AG10803 (cell line): ENCODE measurements at places on chromosomes 11 and 22.

DNA sequence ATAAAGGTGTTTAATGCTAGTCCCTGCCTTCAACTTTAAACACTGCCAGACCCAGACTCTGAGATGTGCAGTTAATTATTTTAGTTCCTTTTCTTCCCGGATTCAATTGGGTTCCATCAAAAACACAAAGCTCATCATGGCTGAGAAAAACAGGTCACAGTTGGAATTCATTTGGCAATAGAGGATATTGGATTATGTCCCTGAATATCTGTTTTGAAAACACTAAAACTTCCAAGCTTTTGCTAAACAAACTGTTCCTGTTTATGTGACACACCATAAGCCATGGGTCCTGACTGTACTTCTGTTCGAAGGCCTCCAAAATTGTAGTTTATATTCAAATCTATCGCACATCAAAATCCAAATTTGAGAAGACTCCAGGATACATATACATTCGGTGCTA is 150.7 kb downstream of the TRPC6 start:
- DNase-seq: no peak

DNA sequence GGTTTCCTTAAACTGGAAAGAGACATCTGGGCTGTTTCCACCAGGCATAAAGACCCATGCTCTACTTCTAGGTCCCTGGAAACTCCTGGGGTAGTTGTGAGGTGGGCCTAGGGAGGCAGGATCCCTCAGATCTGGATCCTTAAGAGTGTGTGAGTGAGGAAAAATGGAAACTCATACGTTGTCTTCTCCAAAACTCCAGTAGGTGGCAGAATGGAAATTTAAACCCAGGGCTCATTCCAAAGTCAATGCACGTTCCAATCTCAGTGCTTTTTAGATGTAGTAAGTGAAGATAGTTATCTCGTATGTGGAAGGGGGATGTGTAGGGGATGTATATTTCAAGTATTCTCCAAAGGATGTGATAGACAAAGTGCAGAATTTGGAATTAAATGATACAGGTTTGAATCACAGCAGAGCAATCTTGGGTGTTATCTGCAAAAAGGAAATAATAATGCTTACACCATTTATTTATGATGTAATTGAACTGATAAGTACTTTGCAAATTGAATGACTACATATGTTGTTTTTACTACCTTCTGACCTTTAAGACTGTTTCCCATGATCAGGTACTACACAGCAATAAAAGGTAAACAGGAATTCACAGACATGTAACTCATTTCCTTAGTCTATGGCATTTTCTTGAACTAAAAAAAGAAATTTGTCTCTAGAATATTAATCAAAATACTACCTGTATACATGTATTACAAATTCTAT is 13.1 kb upstream of the MMP1 start:
- DNase-seq: peak; percentile 46

GRCh38 chr11:80980227-80980626 is 1539.4 kb upstream of the TENM4 start:
- peak; percentile 27 for DNase-seq

- peak; percentile 44 for DNase-seq
Measured at GRCh38 chr11:132114185-132114584, 743.8 kb downstream of the NTM start.

DNA sequence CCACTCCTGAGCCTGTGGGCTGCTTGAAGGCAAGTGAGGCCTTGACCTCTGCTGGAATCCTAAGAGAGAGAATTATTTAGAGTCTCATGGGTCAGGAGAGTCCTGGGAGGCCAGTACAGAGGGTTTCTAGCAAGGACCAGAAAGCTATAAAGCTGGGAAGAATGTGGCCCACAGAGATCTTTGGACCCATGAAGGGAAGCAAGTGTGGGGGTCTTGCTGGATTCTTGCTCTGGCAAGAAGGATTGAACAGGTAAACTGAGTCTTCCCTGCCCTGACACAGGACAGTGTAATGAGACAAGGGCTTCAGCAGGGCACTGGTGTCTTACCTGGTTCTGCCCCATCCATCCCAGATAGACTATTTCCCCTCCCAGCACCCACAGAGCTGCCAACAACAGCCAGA is 18.4 kb downstream of the EIF3F start:
- DNase-seq: no peak

- no peak for DNase-seq
Measured at GRCh38 chr11:2831781-2832532, 53.6 kb downstream of the CDKN1C start.

- no peak for DNase-seq
Measured at GRCh38 chr11:71251151-71251721, 1.1 kb downstream of the SHANK2 start.

DNA sequence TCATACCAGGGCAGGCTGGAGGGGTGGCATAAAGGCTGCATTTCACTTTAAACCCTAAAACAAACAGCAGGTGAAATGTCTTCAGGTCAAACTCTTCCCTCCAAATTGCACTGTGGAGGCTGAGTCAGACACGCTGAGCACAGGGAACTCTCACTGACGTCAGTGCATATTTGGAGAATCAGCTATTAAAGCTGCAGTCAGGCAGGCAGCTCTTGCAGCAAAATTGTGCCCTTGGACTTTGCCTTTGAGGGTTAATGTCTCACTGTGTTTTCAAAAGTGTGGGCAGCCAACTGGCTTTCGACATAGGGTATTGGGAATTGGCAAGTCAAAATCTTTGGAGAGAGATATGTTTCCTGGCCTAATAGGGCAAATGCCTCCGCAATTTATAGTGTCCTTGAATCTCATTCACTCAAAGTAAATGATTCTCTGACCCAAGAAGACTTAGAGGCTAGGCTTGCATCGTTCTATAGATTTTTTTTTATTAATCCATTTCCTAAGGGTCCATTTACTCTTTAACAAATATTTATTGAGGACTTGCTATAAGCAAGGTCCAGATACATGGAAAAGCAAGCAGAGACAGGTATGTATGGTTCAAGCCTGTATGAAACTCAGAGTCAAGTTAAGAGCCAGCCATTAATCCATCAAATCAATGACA is 27.7 kb upstream of the SMCO4 start:
- peak; percentile 67 for DNase-seq

DNA sequence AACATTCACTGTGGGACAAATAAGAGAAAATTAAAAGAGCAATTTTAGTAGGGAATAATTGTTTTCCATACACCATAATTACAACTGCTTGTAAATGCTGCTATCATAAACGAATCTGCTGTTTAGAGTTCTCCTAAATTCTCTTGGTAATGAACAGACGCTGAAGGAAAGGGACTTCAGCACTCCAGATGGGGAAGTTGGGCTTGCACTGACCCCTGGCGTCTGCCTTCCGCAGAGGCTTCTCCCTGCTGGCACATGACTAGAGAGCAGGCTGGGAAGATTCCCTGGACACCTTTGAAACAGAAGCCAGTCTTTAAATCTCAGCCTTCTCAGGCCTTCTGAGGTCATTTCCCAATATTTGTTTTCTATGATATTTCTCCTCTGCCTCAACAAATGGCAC is 84.1 kb downstream of the NXPE2 start:
- DNase-seq: peak; percentile 67

DNA sequence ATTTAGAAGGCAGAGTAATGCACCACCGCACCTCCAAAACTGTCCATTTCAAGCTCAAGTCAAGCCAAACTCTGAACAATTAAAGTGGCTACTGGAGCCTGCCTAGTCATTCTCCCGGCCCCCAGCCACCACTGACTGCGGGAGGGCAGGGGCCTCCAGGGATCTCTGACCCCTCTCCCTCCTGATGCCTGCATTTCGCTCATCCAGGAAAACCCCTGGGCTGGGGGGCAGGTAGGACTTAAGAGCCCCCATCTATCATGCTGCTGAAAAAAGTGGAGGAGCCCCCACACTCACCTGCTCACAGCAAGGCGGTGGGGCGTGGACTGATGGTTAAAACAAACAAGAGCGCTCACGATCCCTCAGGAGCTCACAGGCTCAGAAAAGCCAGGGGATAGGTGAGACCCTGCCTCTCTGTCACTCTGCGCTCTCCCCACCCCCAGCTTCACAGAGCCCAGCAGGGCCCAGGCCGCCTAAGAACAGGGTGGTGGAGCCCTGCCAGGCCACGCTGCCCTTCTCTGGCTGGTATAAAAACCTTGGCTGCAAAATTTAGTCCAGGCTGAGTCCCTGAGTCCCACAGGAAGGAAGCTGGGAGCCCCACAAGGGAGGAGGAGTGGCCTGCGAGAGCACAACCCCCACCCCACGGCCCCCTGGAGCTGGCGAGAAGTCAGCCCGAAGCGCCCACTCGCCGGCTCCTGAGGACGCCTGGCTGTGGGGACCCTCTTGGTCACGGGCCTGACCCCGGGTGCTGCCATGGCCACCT is 21.0 kb upstream of the MOB2 start:
- no peak for DNase-seq

DNA sequence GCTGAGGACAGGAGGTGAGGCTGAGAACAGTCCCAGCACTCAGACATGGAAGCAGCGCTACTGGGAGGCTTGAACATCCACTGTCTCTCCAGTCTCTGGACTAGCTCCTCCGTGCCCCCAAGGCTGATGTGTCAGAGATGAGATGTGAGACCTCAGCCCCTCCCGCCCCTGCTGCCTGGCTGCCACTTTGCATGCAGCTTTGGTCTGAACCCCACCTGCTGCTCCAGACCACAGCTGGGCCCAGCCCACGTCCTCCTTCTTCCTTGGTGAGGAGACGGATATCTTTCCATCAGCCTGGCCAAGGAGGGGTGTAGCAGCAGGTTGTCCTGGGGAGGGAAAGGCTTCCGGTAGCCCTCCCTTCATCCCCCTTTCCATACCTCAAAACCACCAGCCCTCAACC is 148.0 kb upstream of the B3GAT1 start:
- DNase-seq: no peak
